ENCODE measurements at places on chromosomes 16 and 17.

DNA sequence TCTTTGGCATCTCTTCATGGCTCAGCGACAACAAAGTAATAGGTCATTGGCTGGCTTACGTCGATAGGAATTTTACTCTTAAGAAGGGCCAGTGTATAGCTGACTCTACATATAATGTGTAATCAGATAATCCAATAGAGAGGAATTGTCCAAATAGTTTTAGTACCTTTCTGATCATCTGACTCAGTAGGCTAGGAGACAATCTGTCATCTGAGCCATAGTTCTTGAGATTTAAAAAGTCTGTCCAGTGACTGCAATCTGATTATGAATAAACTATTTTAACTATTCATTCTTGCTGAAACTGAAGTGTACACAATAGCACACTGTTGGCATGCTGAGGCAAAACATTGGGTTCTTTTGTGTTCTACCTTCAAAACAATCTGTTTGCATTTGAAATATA is 21.4 kb upstream of the NOL11 start:
- no peak for DNase-seq

DNA sequence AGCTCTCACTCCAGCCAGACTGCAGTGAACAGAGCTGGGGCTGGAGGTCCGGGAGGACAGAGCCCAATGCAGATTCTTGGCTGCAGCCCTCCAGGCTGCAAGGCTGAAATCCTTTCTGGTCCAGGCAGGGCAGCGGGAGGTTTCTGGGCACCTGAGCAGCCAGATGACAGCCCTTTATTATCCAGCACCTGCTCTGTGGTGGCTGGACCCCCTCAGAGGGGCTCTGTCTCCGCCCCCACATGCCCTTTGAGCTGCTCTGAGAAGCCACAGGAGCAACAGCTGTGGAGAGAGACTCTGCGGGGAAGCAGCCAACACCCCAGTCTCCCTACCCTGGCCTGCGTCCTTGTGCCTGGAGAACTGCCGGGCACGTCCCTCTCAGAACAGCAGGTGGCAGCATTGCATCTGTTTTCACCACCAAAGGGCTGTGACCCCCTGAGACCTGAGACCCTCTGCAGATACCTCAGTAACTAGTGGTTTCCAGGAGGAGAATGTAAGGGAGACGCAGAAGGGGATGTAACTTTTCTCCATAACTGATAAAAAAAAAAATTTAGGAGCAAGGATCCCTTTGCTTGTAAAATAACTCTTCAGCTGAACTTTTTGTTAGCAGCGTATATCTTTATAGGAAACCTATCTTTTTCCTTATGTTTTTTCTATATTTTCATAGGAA is 3.7 kb upstream of the CNP start:
- DNase-seq = no peak

DNA sequence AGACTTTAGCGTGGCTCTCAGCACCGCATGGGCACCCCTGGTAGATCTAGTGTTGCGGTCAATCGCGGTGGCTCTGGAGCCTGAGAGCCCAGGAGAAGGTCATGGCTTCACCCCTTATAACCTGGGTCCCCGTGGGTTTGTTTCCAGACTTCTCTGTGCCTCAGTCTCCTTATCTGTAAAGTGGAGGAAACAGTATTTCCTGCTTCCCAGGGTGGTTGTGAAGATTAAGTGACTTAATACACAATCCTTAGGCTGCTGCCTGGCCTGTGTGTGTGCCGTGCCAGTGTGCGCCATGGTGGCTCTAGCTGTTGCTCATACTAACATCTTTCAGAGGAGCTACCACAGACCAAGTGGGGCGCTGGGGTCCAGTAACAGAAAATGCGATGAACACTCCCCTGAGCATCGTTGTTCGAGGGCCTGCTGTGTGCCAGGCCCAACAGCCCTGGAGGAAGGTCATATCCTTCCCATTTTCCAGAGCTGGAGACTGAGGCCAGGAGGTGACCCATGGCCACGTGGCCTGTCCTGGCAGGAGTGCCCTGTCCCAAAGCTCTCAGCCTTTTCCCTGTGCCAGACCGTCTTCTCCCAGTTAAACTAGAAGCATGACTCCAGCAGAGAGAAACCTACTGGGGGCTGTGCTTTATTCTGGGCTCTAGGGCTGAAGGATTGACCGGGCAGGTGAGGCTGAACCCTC is 70.1 kb downstream of the CMIP start:
- DNase-seq = no peak

- no peak for DNase-seq
Observed at GRCh38 chr17:50699410-50699809, 8.3 kb downstream of the ANKRD40 start.

DNA sequence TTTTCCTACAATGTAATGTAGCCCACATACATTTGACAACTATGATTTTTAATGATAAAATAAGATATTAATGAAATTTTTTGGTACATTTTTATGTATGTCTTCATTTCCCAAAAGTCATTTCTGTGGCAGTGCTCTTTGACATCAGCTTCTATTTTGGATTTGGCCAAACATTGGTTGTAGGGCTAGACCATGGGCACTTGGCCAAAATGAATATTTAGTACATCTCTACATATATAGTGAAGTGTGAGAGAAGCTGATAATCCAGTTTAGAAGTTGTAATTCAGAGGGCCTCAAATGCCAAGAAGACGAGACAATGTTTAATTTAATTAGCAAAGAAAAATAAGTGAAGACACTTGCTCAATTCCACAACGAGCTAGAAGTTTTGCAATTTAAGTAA is 724.9 kb upstream of the SOX9 start:
- no peak for DNase-seq

- no peak for DNase-seq
Observed at GRCh38 chr16:57356547-57356946, 2.0 kb upstream of the CCL22 start.

GRCh38 chr16:28572696-28573510 is 19.2 kb downstream of the SGF29 start:
- DNase-seq = no peak

DNA sequence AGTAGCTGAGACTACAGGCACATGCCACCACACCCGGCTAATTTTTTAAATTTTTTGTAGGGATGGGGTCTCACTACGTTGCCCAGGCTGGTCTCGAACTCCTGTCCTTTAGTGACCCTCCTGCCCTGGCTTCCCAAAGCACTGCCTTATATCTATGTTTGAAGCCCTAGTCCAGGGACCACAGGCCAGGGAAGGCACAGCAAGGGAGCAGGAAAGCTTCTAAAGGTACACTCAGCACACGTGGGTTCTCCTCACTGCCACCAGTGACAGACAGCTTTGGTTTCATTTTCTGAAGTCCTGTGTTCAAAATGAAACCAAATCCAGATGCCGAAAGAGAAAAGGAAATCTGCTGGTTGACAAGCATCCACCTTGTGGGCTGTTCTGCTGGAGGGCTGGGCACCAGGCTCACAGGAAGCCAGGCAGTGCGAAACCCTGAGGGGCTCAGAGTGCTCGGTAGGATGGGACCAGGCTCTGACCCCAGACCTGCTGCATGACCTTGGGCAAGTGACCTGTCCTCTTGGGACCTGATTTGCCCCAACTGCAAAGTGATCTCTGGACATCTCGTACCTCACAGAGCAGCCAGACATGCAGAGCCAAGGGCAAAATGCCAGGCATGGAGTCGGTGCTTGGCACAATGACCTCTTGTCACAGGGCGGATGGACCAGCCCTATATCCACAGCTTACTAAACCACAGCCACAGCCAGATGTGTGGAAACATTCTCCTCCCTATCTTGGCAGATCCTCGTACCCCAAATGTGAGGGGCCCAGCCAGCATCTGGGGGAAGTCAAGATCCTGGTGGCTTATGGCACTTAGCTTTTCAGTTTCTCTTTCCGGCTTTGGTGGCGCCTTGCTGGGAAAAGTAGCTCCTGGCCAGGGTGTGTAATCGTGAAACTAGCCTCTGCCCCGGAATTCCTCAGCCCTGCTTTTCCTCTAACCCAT is 2.8 kb upstream of the SOCS1 start:
- DNase-seq = no peak

GRCh38 chr16:65745201-65745708 is 621.2 kb upstream of the CDH5 start:
- DNase-seq = no peak

DNA sequence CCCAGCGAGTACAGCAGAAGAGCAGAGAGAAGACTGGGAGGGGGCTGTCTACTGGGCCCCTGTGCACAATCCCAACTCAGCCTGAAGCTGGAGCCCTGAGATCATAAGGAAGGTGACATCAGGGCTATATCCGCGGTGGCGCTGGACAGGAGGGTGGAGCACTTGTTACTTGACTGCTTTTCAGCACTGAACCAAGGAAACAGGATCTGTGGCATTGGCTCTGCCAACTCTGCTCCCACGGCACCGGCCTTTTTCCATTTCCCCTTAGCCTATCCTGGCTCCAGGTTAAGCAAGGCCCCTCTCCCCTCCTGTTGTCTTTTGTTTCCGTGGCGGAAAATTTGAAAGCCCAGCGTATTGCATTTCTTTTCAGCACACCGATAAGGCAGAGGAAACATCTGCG is 125.0 kb upstream of the IRX3 start:
- DNase-seq = no peak

GRCh38 chr17:50511058-50511457 is 2.8 kb downstream of the MYCBPAP start:
- no peak for DNase-seq

GRCh38 chr16:2709588-2709984 is 10.4 kb downstream of the PRSS27 start:
- no peak for DNase-seq

DNA sequence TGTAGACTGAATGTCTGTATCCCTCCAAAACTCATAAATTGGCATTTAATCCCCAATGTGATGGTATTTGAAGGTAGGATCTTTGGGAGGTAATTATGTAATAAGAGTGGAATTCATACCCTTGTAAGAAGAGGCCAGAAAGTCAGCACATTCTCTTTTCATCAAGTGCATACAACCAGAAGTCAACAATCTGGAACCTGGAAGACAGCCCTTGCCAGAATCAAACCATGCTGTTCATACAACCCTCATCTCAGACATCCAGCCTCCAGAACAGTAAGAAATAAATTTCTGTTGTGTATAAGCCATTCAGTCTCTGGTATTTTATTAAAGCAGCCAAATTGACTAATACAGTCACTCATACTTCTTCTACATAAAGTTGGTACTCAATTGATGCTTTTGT is 481.0 kb upstream of the SOX9 start:
- DNase-seq = no peak

- DNase-seq = no peak
Observed at GRCh38 chr17:6605142-6605541, 35.4 kb downstream of the KIAA0753 start.

- DNase-seq = no peak
Observed at GRCh38 chr16:49545741-49546448, 172.3 kb downstream of the C16orf78 start.

DNA sequence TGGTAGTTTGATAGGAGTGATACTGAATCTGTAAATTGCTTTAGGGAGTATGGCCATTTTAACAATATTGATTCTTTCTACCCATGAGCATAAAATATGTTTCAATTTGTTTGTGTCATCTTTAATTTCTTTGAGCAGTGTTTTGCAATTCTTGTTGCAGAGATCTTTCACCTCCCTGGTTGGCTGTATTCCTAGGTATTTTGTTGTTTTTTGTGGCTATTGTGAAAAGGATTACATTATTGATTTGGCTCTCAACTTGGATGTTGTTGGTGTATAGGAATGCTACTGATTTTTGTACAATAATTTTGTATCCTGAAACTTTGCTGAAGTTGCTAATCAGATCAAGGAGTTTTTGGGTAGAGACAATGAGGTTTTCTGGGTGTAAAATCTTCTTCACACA is 3.2 kb downstream of the KRTAP9-9 start:
- no peak for DNase-seq

- DNase-seq = no peak
Observed at GRCh38 chr17:40311575-40311974, 2.6 kb downstream of the RARA start.

GRCh38 chr16:48323783-48324775 is 61.1 kb downstream of the SIAH1 start:
- DNase-seq = no peak

DNA sequence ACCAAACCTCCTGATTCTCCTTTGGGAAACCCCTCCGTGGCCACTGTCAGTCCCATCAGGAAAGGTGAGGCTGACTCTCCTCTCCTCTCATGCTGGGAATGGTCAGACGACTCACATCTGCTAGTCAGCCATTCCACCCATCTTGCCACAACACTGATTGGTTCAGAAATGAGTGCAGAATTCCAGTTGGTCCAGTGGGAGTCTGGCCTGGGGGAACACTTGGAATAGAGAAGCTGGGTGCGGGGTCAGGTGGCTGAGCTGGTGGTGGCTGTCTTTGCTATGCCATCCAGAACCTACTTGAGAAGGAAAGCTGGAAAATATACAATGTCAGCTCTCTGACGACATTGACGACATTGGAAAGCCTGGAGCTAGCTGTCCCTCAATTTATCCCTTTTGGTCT is 23.6 kb upstream of the PLLP start:
- DNase-seq = no peak

DNA sequence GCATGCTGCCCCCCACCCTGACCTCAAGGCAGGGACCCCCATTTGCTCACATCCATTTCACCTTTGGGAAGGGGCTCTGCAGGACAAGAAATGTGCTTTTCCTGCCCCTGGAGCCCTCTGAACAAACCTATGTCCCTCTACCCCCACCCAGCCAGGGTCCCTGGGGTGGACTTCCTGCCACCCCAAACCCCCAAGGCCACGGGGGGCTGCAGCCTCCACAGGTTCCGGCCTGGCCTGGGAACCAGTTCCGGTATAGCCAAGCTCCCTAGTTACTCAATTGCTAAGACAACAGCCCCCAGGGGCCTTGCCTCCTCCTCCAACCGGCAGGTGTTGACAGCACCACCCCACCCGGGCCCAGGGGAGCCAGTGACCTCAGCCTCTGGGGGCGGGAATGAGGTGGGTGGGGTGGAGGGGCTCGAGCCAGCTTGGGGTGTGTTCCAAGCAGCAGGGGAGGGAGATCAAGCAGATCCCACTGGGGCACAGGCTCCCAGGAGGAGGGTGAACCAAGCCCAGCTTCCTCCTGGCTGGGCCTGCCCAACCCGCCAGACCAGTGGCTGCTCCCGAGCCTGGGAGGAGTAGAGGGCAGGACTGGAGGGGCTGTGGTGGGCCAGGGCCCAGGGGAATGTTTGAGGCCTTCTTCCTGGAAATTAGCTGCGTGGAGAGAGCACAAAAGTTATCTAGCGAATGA is 6.6 kb downstream of the PNMT start:
- no peak for DNase-seq

DNA sequence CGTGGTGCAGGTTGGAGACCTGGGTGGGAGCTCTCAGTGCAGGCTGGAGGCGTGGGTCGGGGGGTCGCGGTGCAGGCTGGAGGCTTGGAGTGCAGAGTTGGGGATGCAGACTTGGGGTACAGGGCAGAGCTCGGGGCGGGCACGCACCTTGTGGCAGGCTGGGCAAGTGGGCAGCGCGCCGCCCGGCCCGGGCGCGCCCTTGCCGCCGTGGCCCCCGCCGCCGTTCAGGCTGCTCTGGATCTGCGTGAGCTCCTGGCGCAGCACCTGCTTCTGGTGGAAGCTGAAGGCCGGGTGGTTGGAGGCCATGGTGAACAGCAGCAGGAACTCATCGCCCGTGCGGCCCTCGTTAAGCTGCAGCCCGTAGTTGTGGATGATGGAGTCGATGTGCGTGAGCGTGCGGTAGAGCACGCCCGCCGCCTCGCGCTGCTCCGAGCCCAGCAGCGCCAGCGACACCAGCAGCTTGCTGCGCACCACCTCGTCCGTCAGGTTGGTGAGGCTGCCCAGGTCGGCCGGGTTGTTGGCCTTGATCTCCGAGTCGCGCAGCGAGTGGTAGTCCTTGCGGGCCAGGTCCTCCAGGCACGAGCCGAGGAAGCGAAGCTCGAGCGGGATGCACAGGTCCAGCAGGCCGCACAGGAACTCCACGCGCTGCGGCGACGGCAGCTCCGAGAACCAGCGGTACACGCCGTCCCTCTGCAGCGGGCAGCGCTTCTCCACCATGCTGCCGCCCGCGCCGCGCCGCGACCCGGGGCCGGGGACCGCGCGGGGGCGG is 1.1 kb downstream of the ZCCHC14 start:
- DNase-seq = no peak
